Uterine smooth muscle cell (primary cell): ENCODE measurements at places on chromosomes 3 and 15. TPM values are rescaled to one million over a fixed set of nuclear protein-coding genes. Genes with fewer than 3 reads are reported as not detected.

NOX5 gene
- 0.22 and 0.25 TPM in 2 replicates for total RNA-seq

ADAMTS9 gene
- total RNA-seq, result 1.1 and 2.1 TPM in 2 replicates

P3H2 gene
- 14.1 and 15.7 TPM in 2 replicates for total RNA-seq

CNTN3 gene
- total RNA-seq, result 4.2 and 5.0 TPM in 2 replicates

STAC gene
- total RNA-seq, result 7.7 and 10.2 TPM in 2 replicates

HYAL2 gene
- total RNA-seq, result 65.6 and 66.0 TPM in 2 replicates

MYO5C gene
- total RNA-seq, result under 0.01 and 0.22 TPM in 2 replicates

PLA1A gene
- total RNA-seq, result 0.25 and 0.33 TPM in 2 replicates

IL17RD gene
- total RNA-seq, result 6.5 and 11.6 TPM in 2 replicates

MYLK gene
- total RNA-seq, result 423 and 611 TPM in 2 replicates

RARRES1 gene
- 26.2 and 30.5 TPM in 2 replicates for total RNA-seq

CHRFAM7A gene
- total RNA-seq, result 1.00 and 1.4 TPM in 2 replicates

IQCF2 gene
- total RNA-seq, result not detected in 2 replicates

INSYN1 gene
- total RNA-seq, result 0.11 and 0.50 TPM in 2 replicates

DUOXA1 gene
- total RNA-seq, result 0.12 TPM in 1 of 2 replicates, not detected in the other

RTP3 gene
- not detected in 2 replicates for total RNA-seq

ALDH1L1 gene
- 0.25 TPM in 1 of 2 replicates, not detected in the other for total RNA-seq

ZNF660 gene
- total RNA-seq, result 0.55 and 1.7 TPM in 2 replicates

SH2D7 gene
- total RNA-seq, result not detected in 2 replicates
